ENCODE measurements at places on chromosomes 11 and 22.

DNA sequence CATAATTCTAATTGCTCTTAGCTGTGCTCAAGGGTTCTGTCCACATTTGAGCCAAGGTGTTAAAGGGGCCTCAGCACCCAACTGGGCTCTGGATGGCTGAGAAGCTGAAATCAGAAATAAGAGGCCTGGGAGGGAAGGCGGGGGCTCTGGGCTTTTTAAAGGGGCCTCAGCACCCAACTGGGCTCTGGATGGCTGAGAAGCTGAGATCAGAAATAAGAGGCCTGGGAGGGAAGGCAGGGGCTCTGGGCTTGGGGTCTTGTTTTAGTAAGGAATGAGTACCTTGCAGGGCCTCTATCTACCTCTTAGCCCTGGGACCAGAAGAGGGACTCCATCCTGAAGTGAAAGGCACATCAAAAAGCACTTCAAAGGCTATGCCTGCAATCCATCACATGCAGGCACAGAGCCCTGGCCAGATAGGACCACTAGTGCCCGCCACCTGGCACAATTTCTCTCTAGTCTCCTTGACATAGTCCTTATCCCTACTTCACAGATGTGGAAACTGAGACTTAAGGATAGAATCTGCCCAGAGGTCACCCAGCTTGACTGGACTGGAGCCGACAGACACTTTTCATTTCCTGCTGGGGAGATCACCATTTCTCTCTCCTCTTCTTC lies 35.6 kb downstream of the DKK3 start:
- no peak for DNase-seq

- no peak for DNase-seq
Measured at GRCh38 chr11:96187822-96188221, 155.2 kb downstream of the MAML2 start.

GRCh38 chr11:59615637-59616395 lies at the start of gene OSBP:
OSBP (minus strand) TSS chr11:59615774; CDS start chr11:59615664, 110 bp downstream.
- peak; percentile 99 for DNase-seq

DNA sequence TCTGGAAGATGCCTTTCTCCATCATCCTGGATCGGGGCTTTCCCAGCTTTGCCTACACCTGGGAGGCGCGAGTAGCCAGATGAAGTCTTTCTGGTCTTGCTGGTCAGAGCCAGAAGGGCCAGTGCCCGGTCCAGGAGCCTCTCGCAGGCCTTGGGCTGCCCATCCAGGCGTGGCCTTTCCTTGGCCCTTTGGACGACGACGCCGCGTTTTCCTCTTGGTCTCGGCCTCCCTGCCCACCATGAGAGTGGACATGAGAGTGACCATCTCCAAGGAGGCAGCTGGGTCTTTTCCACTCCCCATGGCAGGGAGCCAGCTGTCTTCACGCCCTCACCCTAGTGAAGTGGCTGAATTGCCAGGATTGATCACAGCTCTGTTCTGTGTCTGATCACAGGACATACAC lies 3.5 kb downstream of the PTDSS2 start:
- no peak for DNase-seq

DNA sequence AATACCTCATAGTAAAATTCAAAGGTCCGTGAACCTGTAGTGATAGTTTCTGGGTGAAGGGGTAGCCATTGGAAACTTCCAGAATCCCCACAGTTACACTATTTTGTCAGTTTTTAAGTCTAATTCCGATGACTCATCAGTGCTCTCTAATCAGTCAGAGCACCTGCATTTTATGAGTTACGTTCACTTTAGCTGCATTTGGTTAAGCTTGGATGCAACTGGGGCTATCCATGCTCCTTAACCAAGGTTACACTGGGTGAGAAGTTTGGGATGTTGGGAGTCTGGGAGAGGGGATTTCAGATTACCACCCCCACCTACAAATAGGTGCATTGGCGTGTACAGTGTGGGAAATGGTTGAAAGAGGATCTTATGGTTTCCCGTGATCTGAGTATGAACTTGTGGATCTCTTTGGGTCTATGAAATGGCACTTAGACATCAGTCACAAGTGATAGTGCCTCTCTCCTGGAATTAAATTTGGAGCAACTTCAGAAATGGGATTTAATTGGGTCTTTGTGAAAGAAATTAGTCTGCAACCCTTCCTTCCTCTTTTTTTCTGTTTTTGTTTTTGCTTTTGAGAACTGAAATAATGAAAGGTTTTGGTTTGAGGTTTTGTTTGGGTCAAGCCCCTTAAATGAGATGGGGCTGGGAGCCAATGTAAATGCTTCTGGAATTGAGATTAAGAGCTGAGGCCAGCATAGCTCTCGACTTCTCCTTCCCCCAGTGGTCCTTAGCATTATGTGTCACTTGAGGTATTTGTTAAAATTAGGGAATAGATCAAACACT lies 31.5 kb downstream of the EHF start:
- no peak for DNase-seq

DNA sequence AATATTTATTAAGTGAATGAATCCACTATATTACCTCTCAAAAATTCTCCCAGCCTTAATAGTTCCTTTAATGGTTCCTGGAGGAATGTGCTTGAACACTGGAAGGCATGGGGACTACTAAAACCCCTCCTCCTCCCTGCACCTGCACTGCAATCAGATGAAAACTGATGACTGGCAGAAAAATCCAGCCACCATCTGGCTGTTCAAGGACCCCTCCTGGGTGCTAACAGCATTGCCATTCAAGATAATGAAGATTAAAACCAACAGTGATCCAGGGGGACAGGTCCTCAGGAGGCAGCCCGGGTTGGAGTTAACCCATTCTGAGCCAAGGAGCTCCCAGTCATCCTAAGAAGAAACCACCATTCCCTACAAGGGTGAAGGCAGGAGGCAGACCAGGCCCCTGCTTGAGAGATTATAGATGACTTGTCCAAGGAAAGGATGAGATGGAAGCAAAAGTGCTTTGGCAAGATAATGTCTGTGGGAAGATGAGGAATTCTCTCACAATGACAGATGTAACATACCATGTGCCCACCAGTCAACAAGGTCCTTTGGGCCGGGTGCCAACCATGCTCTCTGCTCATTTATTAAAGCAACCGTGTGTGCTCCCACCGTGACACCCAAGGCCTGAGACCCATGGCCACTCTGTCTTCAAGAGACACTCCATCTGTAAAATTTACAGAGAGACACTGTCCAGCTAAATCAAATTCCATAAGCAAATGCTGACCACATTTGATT lies 90.6 kb downstream of the LARGE1 start:
- DNase-seq = peak; percentile 23

DNA sequence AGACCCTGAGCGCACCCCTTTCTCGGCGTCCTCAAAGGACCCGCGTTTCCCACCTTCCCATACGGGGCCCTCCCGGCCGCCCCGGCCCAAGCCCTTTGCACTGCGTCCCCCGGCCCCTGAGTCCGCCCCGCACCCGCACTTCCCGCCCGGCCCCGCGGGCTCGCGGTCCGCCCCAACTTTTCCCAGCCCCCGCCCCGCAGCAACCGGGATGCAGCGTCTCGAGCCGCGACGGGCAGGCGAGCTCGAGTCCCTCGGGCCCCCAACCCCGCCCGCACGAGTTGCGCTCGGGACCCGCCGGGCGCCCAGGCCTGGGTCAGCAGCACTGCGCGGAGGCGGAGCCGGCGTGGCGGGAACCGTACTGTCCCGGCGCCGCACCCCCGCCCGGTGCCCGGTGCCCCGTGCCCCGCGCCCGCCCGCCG lies 371 bp downstream of the SMCO4 start:
- DNase-seq = no peak

DNA sequence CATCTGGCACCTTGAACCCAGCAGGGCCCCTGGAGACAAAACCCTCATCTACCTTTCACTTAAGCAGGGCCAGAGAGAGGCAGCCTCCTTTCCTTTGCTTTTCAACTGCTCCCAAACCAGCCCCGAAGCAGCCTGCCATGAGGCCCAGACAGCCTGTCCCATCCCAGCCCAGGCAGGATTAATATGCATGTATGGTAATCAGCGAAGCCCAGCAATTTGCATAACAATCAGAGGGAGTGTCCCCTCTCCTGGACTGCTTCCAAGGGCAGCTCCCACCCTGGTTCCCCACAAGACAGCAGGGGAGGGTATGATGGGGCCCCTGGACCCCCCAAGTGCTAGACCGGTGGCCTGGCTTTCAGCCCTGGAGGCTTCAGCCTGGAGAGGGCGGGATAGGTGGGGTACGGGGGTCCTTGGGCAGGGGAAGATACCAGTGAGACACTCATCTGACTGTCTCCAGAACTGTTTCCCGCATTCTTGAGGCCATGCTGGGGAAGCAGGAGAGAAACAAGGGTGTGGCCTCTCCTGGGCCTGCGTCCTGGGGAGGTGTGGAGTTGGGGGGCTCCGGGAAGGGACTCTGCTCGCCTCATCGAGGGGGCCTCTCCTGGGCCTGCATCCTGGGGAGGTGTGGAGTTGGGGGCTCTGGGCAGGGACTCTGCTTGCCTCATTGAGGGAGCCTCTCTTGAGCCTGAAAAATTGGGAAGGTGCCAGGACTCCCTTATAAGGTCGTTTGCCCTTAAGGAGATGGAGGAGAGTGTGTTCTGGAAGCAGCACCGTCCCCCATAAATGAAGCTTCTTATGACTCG lies 93.2 kb upstream of the PRR5 start:
- DNase-seq = no peak

DNA sequence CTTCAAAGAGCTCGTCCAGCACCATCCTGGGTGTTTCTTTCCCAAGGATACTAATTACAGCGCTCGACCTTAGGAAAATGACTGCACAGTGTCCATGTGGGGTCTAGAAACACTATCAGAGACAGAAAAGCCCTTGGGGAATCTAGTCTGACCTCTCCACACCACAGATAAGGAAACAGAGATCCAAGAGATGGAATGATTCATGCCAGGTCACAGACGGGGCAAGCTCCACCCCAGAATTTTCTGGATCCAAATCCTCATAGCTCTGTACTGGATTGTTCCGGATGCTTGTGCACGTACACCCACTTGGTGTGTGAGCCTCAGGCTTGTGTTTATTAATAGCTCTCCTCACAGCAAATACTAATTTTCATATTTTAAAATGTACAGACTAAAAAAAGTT lies 11.3 kb downstream of the ABTB2 start:
- DNase-seq = no peak

GRCh38 chr11:109285465-109285864 lies 136.5 kb upstream of the C11orf87 start:
- no peak for DNase-seq

DNA sequence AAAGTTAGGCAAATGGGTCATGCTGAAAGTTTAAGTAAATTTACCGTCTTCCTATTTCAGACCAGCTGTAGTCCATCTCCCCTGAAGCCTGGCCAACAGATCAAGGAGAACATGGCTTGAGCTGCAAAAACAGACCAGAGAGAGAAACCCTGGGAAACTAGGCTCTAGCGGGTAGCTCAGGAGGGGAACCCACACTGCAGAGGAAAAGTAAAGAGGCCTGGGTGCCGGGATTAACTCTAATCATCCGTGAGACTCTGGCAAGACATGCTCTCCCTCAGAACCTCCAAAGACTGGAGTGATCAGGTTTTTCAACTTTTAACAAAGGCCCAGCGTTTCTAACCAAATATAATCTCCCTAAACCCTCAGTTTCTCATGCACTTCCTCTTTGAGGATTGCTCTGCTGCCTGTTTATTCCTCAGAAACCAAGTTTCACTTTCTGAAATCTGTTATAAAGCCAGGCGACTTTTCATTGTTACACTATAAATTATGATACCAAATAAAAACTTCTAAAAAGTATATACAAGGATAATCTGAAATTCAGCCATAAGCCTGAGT lies 67.5 kb downstream of the GAB2 start:
- DNase-seq = peak; percentile 20

DNA sequence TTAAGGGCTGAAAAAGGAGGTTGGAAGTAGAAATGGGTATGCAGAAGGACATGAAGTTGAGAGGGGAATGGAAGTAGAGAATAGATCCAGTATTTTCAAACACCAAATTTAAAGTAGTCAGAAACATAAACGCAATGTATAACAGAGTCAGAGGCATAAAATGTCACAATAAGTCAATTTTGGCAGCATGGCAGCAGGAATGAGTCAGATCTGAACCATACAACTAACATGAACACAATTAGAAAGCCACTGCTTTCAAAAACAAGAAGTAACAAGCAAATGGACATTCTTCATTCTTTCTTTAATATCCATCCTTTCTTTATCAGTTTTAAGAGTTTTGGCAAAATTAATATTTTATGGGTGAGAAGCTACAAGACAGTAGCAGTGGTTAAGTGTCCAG lies 2.5 kb downstream of the CHORDC1 start:
- no peak for DNase-seq

- DNase-seq = no peak
Measured at GRCh38 chr11:64597671-64598101, 6.7 kb downstream of the SLC22A12 start.

- DNase-seq = no peak
Measured at GRCh38 chr22:50040717-50041116, 17.4 kb downstream of the TTLL8 start.

GRCh38 chr22:49967706-49968208 lies 7.2 kb downstream of the PIM3 start:
- no peak for DNase-seq

DNA sequence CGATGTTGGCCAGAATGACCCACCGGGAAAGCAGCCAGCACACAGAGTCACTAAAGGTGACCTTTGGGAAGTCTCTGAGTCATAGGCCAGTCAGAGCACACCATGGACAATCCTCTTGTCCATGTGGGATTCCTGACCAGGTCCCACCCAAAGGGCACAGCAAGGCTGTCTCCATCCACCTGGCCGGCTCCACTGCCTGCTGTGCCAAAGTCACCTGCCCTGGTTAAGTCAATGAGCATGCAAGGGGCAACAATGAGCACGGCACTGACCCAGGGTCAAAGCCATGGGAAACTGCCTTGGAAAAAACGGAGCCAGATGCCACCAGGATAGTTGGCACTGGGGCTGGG lies 49.8 kb downstream of the SHANK2 start:
- no peak for DNase-seq

- no peak for DNase-seq
Measured at GRCh38 chr22:38831166-38831945, 12.5 kb downstream of the NPTXR start.

- no peak for DNase-seq
Measured at GRCh38 chr11:44112091-44112821, 16.8 kb downstream of the EXT2 start.

DNA sequence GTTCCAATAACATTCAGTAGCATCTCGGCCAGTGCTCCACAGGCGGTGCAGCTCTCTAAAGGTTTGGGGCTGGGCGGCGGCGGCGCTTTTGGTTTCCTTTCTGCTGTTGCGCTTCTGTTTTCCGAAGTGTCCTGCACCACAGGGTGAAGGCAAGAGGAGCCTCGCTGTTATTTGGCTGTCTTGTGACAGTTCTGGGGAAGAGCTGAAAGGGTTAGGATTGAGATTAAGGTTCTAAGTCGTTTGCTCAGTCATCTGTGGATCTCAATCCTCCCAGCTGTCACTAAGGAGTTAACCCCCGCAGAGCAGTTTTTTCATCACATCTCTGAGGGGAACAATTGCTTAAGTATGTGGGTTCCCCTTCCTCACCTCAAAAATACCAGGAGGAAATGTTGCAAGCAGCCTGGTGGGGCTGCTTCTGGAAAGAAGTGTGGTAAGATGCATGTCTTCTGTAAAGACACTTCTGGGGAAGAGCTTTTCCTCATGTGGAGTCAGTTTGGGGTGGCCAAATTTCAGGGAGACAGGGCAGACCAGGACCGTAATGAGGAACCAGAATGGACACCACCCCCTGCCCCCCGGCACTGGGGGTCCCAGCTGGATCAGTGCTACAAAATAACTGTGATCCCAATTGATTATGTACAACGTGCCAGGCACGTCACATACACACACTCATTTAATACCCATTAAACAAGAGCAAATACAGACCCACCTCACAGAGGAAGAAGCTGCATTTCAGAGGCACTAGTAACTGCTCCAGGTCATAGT lies 14.2 kb downstream of the TMEM121B start:
- DNase-seq = no peak

- no peak for DNase-seq
Measured at GRCh38 chr22:20844055-20845037, 14.3 kb downstream of the PI4KA start.
